ENCODE measurements at places on chromosomes 7 and 10.
A peak's percentile ranks its signal among the peaks of the same experiment; 100 is the strongest.

DNA sequence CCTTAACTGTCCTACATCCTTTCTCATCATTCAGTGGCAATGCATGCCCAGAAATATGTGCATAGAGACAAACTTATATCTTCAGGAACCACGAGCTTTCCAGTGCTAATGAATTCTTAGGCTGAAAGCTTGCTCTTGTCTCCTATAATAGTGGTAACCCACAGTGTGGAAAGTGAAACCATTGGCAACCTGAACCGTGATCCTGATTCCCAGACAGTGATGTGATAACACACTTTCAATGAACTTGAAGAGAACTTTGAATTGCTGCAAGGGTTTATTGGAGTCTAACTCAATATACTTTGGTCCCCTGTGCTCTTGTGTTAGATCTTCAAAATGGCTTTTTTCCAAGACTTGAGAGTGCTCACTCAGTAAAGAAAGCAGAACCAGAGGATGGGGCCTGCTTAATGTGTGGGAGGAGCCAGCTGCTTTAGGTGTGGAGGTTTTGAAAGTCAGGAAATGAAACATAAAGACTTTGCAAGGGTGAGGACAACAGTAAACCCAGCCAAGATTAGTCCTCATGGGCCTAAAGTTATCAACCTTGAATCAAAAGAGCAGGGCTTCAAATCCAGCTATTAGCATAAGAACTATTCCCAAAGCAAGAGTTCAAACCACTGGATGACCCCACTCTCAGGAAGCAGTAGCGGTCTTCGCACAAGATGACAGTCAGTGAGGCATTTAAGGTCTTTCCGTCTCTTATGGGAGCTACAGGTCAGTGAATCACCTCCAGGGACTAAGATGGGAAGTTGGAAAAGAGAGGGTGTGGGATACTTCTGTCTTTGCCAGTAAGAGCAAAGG lies 332.4 kb upstream of the NRP1 start:
- DNase-seq = no peak

DNA sequence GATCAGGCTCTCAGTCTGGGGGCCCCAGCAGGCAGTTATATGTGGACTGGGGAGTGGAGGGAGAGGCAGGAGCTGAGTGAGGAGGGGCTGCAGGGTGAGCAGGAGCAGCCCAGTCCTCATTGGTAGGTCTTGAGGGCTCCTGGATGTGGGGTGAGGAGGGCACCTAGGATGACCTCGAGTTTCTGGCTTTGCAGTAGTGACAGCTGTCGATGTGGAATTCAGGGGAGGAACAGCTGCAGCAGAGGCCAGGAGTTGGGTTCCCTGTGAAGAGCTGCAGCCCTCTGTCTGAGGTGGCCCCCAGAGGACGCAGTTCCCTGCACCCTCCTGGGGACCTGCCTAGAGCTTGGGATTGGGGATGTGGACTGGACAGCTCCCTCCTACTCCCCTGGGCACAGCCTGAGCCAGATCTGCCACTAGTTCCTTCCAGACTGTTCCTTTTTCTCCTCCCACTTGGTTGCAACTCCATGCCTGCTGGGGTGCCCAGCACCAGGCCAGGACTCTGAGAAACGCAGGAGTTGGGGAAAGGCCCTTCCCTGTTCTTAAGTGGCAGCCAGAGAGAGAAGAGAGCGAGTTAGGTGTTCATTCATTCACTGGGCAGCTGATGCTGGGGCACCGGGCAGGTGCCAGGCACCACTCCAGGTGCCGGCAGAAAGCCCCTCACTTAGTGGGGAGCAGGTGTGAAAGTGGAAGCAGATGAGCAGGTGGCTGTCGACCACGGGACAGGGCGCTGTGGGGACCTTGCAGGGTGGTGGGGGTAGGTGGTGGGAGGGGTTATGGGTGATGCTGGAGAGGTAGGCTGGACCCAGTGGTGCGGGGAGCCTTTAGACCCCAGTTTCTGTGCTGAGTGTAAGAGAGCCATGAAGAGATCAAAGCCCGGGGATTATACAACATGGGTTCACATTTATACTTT lies 57.9 kb downstream of the PRF1 start:
- DNase-seq = no peak

DNA sequence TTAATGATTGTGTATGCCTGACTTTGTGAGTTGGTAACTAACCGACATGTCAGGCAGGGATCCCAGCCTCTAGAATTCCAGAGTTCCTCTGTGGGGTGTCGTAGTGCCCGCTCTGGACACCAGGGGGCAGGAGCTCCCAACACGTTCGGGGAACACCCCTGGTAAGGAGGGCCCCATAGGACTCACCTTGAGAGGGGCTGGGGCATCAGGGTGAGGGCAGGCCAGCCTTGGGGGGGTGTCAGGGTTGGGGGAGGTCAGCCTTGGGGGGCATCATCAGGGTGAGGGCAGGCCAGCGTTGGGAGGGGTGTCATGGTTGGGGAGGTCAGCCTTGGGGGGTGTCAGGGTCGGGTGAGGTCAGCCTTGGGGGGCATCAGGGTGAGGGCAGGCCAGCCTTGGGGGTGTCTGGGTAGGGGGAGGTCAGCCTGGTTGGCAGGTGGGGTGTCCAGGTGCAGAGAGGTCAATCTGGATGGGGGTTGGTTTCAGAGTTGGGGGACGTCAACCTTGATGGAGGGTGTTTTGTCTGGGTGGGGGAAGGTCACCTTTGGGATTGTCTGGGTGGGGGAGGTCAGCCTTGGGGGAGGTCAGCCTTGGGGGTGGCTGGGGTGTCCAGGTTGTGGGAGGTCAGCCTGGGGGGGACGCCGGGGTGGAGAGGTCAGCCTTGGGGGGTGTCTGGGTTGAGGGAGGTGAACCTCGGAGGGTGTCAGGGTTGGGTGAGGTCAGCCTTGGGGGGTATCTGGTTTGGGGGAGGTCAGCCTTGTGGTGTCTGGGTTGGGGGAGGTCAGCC lies 45.6 kb upstream of the SUN1 start:
- peak; percentile 77 for DNase-seq

DNA sequence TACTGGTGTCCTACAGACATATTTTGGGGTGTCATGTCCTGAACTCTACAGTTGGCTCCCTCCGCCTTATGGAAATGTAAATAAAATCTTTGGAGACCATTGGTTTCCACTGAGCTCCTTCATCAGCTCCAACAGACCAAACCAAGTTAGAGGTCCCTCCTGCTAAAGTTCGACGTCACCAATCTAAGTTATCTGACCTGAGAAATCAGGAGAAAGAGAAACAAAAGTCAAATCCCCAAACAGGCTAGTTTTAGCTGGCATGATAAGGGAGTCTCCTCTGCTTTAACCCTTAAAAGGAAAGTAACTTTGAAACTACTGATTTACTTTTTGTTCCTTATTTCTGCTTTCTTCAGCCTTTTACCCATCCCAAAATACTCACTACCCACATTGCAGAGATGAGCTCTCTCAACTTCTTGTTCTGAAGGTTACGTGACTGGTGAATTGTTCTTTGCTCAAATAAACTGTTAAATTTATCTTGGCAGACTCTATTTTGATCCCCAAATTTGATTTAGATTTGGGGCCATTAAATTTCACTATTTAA lies 39.9 kb downstream of the AVL9 start:
- DNase-seq = no peak

GRCh38 chr7:46581268-46581667 lies 660.2 kb upstream of the IGFBP3 start:
- DNase-seq = no peak

DNA sequence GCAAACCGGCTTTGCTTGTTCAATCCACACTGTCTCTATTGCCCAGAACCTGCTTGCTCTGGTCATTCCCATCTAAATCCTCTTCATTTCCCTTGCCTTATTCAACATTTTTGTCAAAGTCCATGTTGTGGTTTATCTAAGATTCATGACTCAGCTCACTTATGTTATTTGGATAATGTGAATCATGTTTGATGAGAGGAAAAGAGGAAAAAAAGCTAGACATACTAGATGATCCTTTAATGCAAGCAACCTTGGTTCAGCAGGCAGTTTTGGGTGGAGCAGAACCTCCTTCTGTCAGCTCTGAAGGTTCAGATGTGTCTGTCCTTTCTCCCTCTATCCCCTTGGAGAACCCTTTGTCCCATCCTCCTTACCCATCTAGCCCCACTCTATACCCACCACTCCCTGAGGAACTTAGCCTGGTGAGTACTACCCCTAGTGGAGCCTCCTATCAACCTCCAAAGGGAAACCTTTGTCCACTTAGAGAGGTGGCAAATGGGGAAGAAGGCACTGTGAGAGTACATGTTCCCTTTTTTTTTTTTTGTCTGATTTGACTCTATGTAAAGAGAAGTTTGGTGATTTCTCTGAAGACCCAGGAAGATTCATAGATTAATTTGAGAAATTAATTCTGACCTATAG lies 2.1 kb upstream of the SAMD9L start:
- DNase-seq = no peak

DNA sequence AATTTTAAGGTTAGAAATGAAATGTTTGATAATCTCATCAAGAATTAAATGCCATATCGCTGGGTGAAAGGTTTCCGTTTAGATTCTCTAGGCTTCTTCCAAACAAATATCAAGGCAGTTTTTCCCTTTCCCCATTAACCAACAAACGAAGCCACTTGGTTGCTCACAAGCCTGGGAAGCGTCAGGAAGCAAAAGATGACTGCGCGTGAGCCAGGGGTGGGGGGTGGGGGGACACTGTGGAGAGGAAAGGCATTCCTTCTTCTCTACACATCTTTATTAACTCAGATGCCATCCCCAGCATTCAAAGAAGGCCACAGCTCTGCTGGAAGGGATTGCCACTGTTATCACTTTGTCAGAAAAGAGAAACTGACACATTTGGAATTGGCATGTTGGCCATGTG lies 207.1 kb downstream of the TRIL start:
- no peak for DNase-seq

DNA sequence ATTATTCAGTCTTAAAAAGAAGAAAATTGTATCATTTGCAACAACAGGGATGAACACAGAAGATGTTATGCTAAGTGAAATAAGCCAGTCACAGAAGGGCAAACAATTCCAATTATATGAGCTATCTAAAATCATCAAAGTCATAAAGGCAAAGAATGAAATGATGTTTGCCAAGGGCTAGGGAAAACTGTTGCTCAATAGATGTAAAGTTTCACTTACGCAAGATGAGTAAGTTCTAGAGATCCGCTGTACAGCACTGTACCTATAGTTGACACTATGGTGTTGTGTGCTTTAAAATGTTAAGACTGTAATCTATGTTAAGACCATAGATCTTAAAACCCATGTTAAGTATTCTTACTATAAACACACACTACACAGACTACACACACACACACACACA lies 904.6 kb upstream of the LRRN3 start:
- DNase-seq = no peak

GRCh38 chr10:130854151-130854550 lies 457.4 kb downstream of the TCERG1L start:
- DNase-seq = no peak

GRCh38 chr7:76281006-76281705 lies 21.3 kb upstream of the HSPB1 start:
- no peak for DNase-seq

DNA sequence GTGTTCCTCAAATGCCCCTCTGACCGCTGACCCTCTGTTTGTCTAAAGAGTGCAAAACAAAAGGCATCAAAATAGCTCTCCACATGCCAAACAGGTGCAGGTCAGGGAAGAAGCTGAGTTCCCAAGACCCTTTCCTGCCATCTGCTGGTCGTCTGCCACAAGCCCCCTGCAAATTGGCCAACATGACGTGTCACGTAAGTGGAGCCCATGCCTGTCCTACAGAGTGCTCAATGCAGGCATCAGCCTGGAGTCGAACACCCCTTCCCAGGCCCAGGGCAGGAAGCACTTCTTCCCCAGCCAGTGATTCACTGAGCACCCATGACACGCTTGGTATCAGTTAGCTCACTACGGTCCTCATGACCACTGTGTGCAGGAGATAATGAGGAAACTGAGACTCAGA lies 14.1 kb downstream of the TMEM72 start:
- no peak for DNase-seq

- DNase-seq = no peak
Measured at GRCh38 chr7:23264916-23265458, 18.4 kb downstream of the GPNMB start.

GRCh38 chr10:126017961-126018560 lies 121.7 kb downstream of the FANK1 start:
- no peak for DNase-seq

GRCh38 chr10:79948976-79949722 lies at the start of gene SFTPD:
SFTPD (minus strand) TSS chr10:79949105; CDS start chr10:79946659, 2,446 bp downstream.
- DNase-seq = no peak

Data from activated CD8-positive, alpha-beta memory T cell treated with anti-CD3 and anti-CD28 coated beads, Interleukin-2, amount 50 U/mL, for 4 hours (primary cell).